ENCODE measurements at places on chromosomes 6 and 20.

DNA sequence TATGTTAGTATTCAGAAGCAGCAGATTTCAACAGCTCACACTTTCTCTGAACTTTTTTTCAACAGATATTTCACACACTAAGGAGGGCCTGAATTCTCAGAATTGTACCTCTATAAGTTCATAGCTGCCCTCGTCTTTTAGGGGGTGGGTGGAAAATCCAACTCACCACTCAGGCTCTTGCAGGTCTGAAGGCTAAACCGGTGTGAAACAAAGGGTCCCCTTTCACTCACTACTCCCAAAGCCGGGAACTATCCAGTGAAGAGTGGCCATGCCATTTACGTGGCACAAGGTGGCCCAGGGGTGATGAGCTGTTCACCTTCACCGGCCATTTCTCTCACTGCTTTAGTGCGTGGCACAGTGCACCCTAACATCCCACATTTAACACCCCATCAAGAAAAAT, 24.2 kb downstream of the TBC1D7 start:
- no peak for DNase-seq

DNA sequence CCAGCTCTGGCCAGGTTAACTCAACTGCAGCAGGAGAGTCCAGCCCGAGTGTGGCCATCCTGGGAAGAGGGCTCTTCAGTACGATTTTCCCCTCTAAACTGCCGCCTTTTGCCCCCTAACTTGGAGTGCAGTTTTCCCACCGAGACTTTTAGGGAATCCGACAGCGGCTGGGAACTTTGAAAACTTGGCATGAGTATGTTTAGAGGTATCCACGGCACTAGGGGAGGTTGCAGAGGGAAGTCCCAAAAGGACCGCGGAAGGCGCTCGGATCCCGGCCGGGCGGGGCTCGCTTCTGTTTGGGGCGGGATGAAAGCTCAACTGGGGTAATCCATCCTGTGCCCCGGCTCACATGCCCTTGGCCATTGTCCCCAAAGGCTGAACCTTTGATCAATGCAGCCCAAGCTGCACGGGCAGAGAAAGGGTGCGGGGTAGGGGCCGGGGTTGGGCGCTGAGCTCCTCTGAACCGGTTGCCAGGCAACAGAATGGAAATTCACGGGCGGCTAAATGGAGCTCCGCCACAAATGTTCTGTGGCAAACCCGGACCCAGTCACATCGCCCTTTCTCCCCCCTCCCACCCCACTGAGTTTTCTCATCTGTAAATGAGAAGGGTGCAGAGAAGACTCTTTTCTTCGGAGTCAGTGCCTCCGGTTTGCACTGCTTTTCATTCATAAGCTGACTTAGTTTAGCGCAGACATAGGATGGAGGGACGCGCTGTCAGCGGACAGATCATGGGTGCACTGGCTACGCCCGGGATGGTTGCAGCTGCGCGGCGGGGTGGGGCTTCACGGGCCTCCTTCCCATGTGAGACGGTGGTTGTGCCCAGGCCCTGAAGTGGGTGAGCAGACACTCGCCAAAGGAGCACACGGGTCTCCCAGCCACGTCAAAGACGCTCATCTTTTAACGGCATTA, 2.3 kb downstream of the BMP6 start:
- DNase-seq: no peak

GRCh38 chr20:12984069-12984765, 24.6 kb upstream of the SPTLC3 start:
- DNase-seq: no peak

- DNase-seq: peak; percentile 37
These were observed 6.2 kb downstream of the LINC00237 start for GRCh38 chr20:21099751-21100577.

DNA sequence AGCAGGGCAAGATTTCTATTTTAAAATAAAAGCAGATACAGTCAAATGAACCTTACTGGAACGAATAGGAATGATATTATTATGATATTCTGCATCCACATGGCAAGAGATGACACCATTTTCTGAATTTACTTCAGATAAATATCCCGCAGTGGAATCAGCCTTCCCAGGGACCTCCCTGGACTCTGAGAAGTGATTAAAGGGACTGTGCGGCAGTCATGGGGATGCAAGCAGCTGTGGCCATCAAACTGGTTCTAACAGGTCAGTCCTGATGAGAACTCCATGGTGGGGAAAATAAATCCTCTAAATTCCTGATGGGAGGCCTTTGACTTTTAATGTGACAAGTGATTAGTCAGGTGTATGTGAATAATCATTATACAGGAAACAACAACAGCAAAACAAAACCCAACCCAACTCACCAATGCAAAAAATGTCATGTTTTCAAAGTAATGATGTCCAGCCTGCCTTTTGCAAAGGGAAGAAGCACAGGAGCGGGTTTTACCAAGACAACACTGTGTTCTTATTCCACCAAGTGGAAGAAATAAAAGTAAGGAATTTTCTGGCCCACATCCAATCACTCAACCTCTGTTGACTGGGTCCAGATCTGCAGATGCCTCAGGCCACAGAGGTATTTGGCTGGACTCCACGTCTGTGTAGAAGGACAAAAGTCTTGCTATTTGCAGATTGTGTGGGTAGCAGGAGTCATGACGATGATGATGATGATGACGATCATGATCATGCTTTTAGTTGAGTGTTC, 61.9 kb upstream of the CITED2 start:
- no peak for DNase-seq

GRCh38 chr20:19256906-19257595, 44.6 kb downstream of the SLC24A3 start:
- DNase-seq: no peak

DNA sequence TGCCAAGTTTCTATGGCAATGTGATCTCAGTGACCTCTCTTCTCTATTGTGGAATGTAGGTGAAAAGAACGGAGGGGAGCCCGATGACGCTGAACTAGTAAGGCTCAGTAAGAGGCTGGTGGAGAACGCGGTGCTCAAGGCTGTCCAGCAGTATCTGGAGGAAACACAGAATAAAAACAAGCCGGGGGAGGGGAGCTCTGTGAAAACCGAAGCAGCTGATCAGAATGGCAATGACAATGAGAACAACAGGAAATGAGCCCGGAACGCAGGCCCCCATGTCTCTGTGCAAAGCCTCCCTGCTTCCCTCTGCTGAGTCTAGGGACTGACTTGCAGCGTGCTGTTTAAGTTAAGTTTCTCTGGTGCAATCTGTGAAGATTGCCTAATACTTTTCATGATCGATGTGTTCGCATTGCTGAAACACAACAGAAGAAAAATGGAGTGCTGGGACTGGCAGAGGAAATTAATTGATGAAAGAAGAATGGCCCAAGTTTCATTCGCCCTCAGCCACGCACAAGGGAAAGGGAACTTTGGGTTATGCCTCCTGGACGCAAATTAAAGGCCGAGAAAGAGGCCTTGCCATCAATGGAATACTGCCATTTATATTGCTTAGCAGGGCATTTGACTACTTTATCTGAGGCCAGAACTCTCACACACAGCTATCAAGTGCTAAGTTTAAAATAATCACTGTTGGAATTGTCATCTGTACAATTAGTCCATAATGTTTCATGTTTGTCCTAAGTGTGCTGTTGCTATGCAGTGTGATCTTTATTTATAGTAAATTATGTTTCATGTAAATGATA, 146.4 kb downstream of the AKAP7 start:
- DNase-seq: peak; percentile 78

DNA sequence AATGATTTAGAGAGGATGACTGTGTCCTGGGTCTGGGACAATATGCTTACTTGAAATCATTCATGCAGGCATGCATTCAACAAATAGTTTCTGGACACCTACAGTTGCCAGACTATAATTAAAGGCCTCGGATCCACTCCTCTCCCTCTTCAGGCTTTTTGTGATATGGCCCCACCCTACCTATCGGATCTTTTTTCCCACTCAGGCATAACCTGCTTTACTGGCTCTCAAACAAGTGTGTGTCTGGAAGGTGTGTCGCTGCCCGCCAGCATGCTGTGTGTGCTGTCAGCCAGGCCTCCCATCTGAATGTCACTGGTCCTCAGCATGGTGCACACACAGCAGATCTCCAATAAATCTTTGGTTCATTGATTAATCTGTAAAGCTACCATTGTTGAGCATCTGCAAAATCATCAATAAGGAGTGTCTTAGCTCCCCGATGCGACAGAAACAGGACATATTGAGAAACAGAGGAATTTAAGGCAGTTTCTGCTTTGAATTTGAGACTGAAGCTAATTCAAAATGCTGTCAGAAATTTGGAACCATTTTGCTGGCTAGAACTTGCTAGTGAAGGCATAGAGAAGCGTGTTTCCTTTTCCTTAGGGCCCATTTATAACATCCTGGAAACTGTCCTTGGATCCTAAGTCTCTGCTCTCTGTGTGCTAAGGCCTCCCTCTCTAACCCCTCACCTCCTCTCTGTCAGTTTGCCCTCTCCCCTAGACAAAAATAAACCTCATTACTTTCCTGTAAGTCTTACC, 23.5 kb upstream of the CCN6 start:
- no peak for DNase-seq

GRCh38 chr6:161138543-161139303, 135.1 kb downstream of the AGPAT4 start:
- no peak for DNase-seq

Measured in T-cell (primary cell).